ENCODE measurements at places on chromosomes 12 and 14.

GRCh38 chr14:38001501-38001900 lies 206.2 kb upstream of the SSTR1 start:
- DNase-seq = no peak

DNA sequence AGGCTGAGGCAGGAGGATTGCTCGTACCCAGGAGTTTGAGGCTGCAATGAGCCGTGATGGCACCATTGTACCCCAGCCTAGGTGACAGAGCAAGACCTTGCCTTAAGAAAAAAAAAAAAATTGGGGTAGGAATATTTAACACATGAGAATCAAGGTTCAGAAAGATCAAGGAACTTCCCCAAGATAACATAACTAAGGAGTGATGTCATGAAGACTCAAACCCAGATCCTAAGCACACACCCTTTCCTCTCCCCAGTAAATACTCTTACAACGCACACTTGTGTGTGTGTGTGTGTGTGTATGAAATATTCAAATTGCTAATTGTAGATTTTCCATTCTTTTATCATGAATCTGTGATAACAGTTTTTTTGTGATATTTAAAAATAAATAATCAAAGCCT lies 90.6 kb upstream of the NUDT4 start:
- no peak for DNase-seq

GRCh38 chr12:119819322-119819721 lies 57.8 kb downstream of the CIT start:
- no peak for DNase-seq

GRCh38 chr14:68686724-68687123 lies 106.1 kb downstream of the ZFP36L1 start:
- DNase-seq = no peak

DNA sequence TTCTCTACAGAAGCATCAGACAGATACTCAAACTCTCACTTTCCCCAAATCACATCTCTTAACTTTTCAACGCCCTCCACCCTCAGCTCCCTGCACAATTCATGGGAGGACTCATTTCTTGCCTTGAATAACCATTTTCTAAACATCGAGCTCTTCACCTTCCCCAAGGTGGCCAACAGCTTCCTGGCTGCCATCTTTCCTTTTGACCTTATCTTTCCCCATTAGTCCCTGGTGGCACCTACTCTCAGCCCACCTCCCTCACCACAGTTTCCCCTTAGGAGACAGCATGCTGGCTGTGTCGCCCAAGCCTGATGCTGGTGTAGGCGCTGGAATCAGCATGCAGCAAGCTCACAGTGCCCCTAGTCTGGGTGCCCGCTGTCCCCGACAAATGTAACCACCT lies 8.4 kb upstream of the OAS1 start:
- DNase-seq = no peak

DNA sequence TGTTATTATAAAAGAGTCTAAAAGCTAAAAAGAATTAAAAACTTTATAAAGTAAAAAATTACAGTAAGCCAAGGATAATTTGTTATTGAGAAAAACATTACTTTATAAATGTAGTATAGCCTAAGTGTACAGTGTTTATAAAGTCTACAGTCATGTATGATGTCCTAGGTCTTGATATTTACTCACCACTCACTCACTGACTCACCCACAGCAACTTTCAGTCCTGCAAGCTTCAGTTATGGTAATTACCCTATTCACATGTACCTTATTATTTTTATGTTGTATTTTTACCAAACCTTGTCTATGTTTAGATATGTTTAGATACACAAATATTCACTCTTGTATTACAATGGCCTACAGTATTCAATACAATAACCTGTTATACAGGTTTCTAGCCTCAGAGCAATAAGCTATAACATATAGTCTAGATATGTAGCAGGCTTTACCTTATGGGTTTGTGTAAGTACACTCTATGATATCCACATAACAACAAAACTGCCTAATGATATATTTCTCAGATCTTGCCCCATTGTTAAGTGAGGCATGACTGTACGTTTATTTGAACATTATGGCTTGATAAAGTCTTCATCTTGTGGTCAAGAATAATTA lies 113.7 kb upstream of the KITLG start:
- DNase-seq = no peak

DNA sequence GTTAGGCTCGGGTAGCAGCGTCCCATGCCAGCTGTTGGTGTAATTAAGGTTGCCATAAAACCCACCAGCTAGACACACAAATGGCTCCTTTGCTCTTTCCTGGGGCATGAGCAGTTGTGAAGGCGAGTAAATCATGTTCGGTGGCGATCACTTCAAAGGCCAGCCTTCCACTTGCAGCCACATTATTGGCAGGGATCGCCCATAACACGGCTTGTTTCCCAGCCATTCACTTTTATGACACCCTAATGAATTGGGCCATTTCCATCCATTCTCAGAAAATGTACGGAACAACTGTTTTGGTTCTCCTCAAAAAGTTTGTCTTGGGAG lies 63.4 kb downstream of the BEGAIN start:
- no peak for DNase-seq

GRCh38 chr14:50040895-50041465 lies 75.4 kb downstream of the VCPKMT start:
- DNase-seq = no peak

- no peak for DNase-seq
Observed at GRCh38 chr12:32457251-32458025, 58.1 kb downstream of the FGD4 start.

GRCh38 chr12:91968777-91969171 lies 176.9 kb downstream of the BTG1 start:
- no peak for DNase-seq

GRCh38 chr12:89556976-89557375 lies 31.1 kb upstream of the POC1B start:
- DNase-seq = no peak

Data from activated T-helper 2 cell treated with anti-CD3 and anti-CD28 coated beads, Interferon-gamma antibody, Interleukin-2, Interleukin-4, amounts not matched to agents 10 μg/mL and 5 μg/mL and 100 μg/mL, durations not matched to agents 14 hours and 24 hours and 36 hours (primary cell).